ENCODE measurements at places on chromosomes 11 and 22.

DNA sequence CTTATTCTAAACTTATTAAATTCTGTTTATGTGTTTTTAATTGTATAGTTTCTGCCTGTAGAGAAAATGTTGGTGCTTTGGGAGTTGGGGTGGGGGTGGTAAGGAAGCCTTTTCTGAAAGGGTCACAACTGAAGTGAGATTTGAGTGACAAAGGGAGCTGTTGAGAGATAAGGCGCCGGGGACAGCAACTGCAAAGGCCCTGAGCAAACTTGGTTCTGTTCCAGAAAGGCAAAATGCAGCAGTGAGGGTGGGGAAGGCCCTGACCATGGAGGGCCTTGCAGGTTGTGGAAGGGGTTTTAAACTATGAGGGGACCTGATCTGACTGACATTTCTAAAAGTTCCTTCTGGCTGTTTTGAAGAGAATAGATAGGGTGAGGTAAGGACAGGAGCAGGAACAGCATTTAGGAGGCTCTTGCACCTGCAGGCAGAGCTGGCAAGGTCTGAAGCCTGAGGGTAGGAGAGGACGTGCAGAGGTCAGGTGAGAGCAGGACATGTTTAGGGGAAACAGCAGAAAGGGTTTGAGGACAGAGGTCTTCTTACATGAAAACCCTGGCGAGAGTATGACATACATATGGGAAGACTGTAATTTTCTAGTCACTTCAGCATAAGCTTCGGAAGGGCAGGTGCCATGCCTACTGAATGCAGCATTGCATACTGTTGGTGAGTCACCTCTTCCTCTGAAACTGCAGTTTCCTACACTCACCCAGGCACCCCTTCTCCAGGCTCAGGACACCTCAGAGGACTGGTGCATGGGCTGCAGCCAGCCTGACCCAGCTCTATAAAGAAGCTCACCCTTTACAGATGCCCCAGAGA lies 190.7 kb downstream of the SNX19 start:
- H3K27ac ChIP-seq: no peak overlapping the region
- DNase-seq: no peak
- H3K27me3 ChIP-seq: no peaks in the 10 kb centered on the region
- H3K36me3 ChIP-seq: no peaks in the 10 kb centered on the region
- no peaks in the 10 kb centered on the region for H3K4me1 ChIP-seq
- H3K4me3 ChIP-seq: no peak overlapping the region

GRCh38 chr11:86208572-86208971 lies 36.0 kb upstream of the EED start:
- H3K4me3 ChIP-seq: no peak overlapping the region
- no peaks in the 10 kb centered on the region for H3K36me3 ChIP-seq
- H3K27ac ChIP-seq: no peak overlapping the region
- no peaks in the 10 kb centered on the region for H3K27me3 ChIP-seq
- no peak for DNase-seq

DNA sequence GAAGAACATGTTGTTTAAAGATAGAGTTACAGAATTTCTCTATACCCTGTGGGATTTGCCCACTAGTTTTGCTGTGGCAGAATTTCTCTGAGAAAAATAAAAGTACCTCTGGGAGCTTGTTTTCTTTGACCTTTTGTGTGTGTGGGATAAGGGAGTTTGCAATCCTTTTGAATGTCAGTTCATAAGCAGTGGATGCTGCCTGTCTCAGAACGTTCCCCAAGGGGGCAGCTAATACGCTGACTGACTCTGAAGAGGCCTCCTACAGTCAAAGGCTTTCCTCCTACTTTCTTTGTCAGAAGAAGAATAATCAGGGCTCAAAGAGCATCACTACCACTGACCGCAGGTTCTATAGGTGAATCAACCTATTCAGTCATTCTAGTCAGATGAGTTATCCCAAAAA lies 140.6 kb downstream of the AASDHPPT start:
- DNase-seq: no peak
- H3K27ac ChIP-seq: no peak overlapping the region
- no peak overlapping the region for H3K4me3 ChIP-seq
- no peaks in the 10 kb centered on the region for H3K4me1 ChIP-seq

DNA sequence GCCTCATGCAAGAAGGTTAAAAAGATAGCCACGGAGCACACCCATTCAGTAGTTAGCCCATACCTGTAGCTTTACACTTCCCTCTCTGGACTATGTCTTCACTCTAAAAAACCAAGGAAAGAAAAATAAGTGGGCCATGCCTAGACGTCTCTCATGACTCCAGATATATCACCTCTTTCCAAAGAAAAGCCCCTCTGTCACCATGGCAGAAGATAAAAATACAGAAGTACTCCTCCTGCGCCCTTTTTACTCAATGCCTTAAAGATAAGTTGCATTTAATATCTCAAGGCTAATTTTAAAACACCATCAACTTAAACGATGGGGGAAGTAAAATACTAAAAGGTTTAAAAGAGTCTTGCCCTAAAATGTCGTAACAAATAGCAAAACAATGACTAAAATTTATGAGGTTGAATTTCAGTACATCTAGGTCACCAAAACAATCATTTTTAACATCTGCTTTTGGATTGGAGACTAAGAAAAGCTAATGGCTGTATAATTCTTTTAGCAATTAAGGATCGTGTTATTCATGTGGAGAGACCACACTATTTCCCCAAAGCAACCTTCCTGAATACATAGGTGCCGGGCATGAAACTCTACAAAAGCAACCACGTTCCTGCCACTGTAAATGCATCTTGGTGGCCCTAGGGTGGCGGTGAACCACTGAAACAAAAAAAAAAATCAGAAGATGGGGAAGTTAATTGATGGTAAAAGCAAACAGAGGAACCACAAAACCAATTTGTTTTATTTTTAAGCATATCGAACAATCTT lies 46.0 kb downstream of the CELF1 start:
- H3K4me3 ChIP-seq: no peak overlapping the region
- H3K4me1 ChIP-seq: peaks cover 53% of the 10 kb centered on the region
- H3K27ac ChIP-seq: peak overlapping the region; percentile 90
- DNase-seq: no peak
- H3K36me3 ChIP-seq: peaks cover 48% of the 10 kb centered on the region
- H3K27me3 ChIP-seq: no peaks in the 10 kb centered on the region

DNA sequence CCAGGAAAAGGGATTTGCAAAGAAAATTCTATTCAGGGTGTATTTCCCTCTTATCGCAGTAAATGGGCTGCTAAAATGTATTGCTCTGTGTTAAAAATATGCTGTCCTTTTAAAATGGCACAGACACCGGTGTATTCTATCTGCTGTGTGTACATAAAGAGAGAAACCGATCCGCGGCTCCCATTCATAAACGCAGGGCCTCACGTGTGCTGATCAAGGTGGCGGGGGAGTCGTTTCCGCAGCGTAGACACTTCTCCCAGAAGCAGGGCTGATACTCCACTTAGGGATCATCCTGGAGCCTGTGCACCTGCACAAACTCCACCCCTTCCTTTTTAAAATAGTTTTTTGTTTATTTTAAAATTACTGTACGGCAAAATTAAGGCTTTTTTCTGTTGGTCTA lies 26.1 kb upstream of the IGSF9B start:
- H3K4me1 ChIP-seq: no peaks in the 10 kb centered on the region
- no peak overlapping the region for H3K27ac ChIP-seq
- H3K36me3 ChIP-seq: no peaks in the 10 kb centered on the region
- H3K27me3 ChIP-seq: peaks cover 6% of the 10 kb centered on the region

GRCh38 chr11:119626871-119627270 lies 102.1 kb downstream of the NECTIN1 start:
- no peaks in the 10 kb centered on the region for H3K27me3 ChIP-seq
- no peak for DNase-seq
- H3K4me1 ChIP-seq: no peaks in the 10 kb centered on the region
- no peak overlapping the region for H3K27ac ChIP-seq
- no peaks in the 10 kb centered on the region for H3K36me3 ChIP-seq

DNA sequence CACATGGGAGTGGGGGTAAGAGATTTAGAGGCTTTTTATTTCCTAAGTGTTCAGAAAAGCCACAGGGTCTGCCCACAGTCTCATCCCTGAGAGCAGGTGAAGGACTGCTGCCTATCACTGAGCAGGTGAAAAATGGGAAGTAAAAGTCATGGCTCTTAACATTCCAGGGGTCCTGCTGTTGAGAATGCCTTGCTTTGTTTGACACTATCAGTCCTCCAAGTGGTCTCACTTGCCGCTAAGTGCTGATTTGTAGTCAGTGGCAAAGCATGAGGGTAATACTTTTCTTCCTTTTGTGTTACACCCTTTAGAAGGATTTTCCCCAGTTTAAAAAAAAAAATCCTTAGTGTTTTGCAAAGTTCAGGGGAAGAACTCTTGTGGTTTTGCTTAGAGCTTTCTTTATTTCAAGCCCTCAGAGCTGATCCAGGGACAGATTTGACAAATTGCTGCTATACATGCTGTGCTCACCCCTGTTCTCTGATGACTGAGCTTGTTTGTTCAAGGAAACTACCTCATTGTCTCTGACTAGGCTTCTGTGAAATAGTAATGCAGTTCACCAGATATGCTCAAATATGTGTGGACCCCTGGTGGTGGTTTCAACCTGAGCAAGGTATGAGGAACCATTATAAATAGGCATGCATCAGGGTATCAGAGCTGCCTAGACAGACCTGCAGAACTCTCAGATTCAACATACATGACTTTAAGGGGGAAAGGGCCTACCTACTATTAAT lies 141.0 kb downstream of the ARHGAP42 start:
- H3K4me3 ChIP-seq: no peak overlapping the region
- no peak overlapping the region for H3K27ac ChIP-seq
- peaks cover 4% of the 10 kb centered on the region for H3K4me1 ChIP-seq
- H3K27me3 ChIP-seq: no peaks in the 10 kb centered on the region

- no peak overlapping the region for H3K4me3 ChIP-seq
- DNase-seq: no peak
- H3K27me3 ChIP-seq: no peaks in the 10 kb centered on the region
- no peak overlapping the region for H3K27ac ChIP-seq
- H3K36me3 ChIP-seq: no peaks in the 10 kb centered on the region
- H3K4me1 ChIP-seq: no peaks in the 10 kb centered on the region
These were observed 72.0 kb downstream of the TP53I11 start for GRCh38 chr11:44878711-44879110.

DNA sequence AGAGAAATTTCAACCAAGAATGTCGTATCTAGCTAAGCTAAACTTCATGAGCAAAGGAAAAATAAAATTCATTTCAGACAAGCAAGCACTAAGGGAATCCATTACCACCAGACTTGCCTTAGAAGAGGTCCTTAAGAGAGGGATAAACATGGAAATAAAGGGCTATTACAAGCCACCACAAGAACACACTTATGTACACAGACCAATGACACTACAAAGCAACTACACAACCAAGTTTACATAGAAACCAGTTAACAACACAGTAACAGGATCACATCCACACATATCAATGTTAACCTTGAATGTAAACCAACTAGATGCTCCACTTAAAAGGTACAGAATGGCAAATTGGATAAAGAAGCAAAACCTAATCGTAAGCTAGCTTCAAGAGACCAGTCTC lies 38.0 kb downstream of the TMEM123 start:
- H3K27ac ChIP-seq: no peak overlapping the region
- H3K27me3 ChIP-seq: no peaks in the 10 kb centered on the region
- H3K4me3 ChIP-seq: no peak overlapping the region
- DNase-seq: no peak

GRCh38 chr11:125165111-125165842 lies 726 bp downstream of the PKNOX2 start:
- no peak for DNase-seq
- H3K4me3 ChIP-seq: peak overlapping the region; percentile 42
- H3K27me3 ChIP-seq: peaks cover 10% of the 10 kb centered on the region
- H3K36me3 ChIP-seq: no peaks in the 10 kb centered on the region
- no peak overlapping the region for H3K27ac ChIP-seq

- no peak for DNase-seq
- peaks cover 19% of the 10 kb centered on the region for H3K4me1 ChIP-seq
- H3K36me3 ChIP-seq: no peaks in the 10 kb centered on the region
- H3K27ac ChIP-seq: peak overlapping the region; percentile 40
These were observed 858 bp downstream of the OAF start for GRCh38 chr11:120211522-120212258.

DNA sequence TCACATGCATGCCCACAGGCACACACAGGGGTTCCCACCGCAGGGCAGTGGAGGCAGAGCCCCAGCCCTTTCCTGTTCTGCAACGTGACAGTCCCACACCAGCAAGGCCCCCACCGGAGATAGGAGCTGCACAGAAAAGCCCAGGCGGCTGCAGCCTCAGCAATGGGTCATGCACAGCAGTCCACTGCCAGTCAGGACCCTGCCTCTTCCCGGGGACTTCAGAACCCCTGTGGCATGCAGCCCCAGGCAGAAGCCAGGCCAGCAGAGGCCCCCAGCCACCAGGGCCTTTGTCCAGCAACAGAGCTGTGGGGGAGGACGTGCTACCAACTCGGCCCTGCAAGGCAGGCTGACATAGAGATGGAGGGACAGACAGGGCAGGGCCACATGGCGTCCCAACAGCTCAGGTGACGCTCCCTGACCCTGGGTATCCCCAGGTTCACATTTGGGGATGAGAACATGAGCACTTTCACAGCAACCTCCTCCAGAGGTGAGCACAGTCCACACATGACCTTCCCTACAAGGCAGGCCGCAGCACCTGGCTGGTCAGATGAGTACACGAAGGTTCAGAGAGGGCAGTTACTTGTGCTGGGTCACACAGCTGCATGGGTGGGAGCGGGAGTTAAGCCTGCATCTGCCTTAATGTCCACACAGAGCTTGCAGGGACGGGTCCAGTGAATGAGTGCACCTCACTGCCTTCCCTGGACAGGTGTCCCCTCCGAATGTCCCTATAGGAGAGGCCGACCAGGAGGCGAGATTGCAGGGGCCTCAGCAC lies 87.3 kb downstream of the CELSR1 start:
- no peak overlapping the region for H3K4me3 ChIP-seq
- peaks cover 46% of the 10 kb centered on the region for H3K4me1 ChIP-seq
- no peak for DNase-seq
- 0 out of 2 replicates have a peak, but pooled peaks cover 3% of the 10 kb centered on the region for H3K36me3 ChIP-seq
- H3K27ac ChIP-seq: peak overlapping the region; percentile 72

DNA sequence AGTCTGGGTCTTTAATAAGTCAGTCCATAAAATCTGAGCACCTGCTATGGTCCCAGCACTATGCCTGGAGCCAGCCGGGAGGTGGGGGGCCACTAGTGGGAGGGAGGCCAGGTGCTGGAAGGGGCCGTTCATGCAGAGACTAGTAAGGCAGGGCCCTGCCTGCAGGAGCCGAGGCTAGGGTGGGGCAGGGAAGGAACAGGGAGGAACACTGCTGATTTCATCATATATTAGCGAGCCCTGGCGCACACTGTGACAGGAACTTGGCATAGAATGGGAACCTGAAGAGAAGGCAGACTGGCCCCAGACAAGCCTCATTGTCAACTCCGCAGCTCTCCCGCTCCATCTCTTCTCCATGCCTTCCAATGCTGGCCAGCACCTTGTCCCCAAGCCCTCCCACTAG lies 7.1 kb downstream of the VSIG10L2 start:
- no peak for DNase-seq
- H3K27ac ChIP-seq: peak overlapping the region; percentile 73
- no peaks in the 10 kb centered on the region for H3K36me3 ChIP-seq
- peaks cover 18% of the 10 kb centered on the region for H3K4me1 ChIP-seq

DNA sequence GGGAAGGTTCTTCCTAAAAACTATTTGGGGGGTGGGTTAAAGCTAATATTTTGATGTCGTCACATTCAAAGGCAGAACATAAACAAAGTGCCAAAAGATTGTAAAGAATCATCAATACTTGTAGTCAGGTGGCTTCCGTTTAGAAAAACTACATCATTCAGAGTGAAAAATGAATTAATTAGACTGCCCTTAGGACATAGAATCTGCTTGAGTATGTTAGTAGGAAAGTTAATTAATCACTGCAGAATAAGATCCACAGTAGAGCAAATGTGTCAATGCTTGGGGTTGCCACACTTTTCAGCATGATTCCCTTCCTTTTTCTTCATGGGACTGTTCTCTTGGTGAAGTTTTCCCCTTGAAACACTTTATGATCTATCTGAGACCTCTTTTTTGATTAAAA lies 166.8 kb upstream of the MTNR1B start:
- DNase-seq: no peak
- no peaks in the 10 kb centered on the region for H3K27me3 ChIP-seq
- H3K4me1 ChIP-seq: no peaks in the 10 kb centered on the region
- H3K27ac ChIP-seq: no peak overlapping the region
- no peak overlapping the region for H3K4me3 ChIP-seq
- no peaks in the 10 kb centered on the region for H3K36me3 ChIP-seq
